ENCODE measurements at places on chromosomes 5 and 9. TPM values are rescaled to one million over a fixed set of nuclear protein-coding genes. Genes with fewer than 3 reads are reported as not detected.

GRCh38 chr5:25150819-25151218, 506.0 kb upstream of the CDH10 start:
- no peaks in the 10 kb centered on the region for H3K27me3 ChIP-seq
- H3K4me1 ChIP-seq = no peaks in the 10 kb centered on the region
- no peak overlapping the region for H3K4me3 ChIP-seq

- no peak overlapping the region for H3K4me3 ChIP-seq
- DNase-seq = no peak
Measured at GRCh38 chr5:130720355-130720754, 444.7 kb downstream of the HINT1 start.

The WDR38 gene
- total RNA-seq = not detected

The PCDHB15 gene
- not detected for total RNA-seq

GRCh38 chr9:108666240-108666784, 189.5 kb downstream of the ACTL7B start:
- no peaks in the 10 kb centered on the region for H3K27me3 ChIP-seq
- no peaks in the 10 kb centered on the region for H3K4me1 ChIP-seq
- no peaks in the 10 kb centered on the region for H3K36me3 ChIP-seq
- H3K4me3 ChIP-seq = no peak overlapping the region
- no peak overlapping the region for H3K27ac ChIP-seq
- DNase-seq = no peak

DNA sequence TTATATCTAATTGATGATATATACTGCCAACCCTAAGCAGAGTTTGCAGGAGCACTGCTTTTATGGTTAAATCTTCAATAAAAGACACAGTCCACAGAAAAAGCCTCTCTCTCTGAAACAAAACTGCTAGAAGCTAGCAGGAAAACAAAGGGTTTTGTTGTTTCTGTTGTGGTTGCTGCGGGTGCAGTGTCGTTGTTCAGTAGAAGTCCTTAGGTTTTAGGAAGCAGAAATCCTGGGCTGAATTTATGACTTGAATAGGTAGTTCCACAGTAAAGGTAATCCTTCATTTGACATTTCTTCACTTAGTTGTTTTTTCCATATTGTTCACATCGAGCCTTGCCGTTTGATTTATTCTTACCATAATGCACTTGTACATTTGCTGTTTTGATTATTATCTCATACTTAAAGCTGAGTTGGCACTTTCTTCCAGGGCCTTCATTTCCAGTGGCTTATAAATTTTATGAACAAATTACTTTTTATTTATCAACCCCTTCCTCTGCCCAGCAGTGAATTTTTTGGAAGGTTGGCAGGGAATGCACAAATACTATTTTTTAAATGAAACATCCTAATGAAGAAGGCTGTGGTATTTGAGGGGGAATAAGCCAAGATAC, 209.6 kb upstream of the SLC30A5 start:
- H3K4me1 ChIP-seq = peaks cover 44% of the 10 kb centered on the region
- no peak overlapping the region for H3K4me3 ChIP-seq
- no peaks in the 10 kb centered on the region for H3K27me3 ChIP-seq

The LURAP1L gene
- not detected for total RNA-seq

GRCh38 chr5:90894866-90895420, 336.3 kb downstream of the ADGRV1 start:
- H3K36me3 ChIP-seq = no peaks in the 10 kb centered on the region
- H3K4me1 ChIP-seq = no peaks in the 10 kb centered on the region
- H3K27ac ChIP-seq = no peak overlapping the region
- no peak overlapping the region for H3K4me3 ChIP-seq
- DNase-seq = no peak

GRCh38 chr9:37474438-37474837, 9.2 kb upstream of the ZBTB5 start:
- DNase-seq = no peak
- peaks cover 9% of the 10 kb centered on the region for H3K4me1 ChIP-seq
- H3K36me3 ChIP-seq = peaks cover 6% of the 10 kb centered on the region
- H3K27ac ChIP-seq = no peak overlapping the region
- no peak overlapping the region for H3K4me3 ChIP-seq

The FAM200C gene
- 1.3 TPM for total RNA-seq

The TIGD6 gene
- total RNA-seq = 2.4 TPM

DNA sequence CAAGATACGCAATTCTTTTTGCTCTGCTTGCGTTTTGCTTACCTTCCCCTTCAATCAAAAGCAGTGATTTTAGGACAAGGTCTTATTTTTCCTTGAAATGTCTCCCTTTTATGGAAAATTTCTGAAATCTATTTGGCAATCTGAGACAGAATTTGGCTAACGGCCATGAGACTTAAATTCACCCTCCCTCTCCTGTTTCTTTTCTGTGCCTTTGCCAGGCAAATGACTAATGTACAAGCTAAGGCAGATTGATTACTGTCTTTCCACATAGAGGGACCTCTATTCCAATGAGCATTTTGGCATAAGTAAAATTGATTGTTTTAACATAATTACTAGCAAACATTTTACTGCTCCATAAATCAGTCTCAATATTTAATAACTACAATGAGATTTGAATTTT, 31.7 kb downstream of the FAM81B start:
- DNase-seq = no peak
- no peaks in the 10 kb centered on the region for H3K36me3 ChIP-seq
- no peak overlapping the region for H3K4me3 ChIP-seq
- H3K27me3 ChIP-seq = peaks cover 2% of the 10 kb centered on the region

DNA sequence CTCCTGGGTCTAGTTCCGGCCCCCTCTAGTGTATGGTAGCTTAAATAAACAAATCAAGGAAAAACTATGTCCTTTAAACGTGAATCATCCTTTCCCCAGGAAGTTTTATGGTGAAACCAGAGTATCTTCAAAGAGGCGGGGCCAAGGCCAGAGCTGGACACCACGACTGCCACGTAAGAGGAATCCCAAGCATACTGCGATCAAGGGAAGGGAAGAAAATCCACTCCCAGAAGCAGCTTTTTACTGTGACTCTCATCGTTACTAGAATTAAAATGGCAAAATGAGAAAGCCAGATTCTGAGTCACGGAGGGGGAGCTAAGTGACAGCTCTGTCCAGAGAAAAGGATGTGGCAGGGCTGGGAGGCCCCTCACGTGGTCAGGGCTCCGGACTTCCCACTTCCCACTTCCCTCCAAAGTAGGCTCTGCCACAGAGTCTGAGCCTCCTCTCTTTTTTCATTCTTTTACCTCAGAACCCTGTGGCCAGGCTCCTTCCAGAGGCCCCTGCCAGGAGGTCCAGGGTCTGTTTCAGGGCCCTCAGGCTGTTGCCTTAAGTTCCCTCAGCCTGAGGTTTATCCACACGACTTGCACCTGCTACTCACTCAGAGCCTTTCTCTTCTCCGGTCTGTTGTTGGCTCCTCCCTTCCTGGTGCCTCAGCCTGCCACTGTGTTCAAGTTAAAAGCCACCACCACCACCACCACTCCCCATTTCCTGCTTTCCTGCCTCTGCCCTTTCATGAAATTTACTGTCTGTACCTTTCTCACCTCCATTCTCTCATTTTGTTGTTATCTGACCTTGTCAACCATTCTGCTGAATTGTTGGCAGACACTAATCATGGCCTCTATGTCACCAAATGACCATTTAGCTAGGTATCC, 1.4 kb upstream of the GLRX start:
- peaks cover 48% of the 10 kb centered on the region for H3K4me1 ChIP-seq
- H3K27me3 ChIP-seq = no peaks in the 10 kb centered on the region
- H3K36me3 ChIP-seq = no peaks in the 10 kb centered on the region
- H3K4me3 ChIP-seq = peak overlapping the region; percentile 91
- peak; percentile 59 for DNase-seq

- H3K4me3 ChIP-seq = no peak overlapping the region
- peaks cover 2% of the 10 kb centered on the region for H3K4me1 ChIP-seq
- no peak overlapping the region for H3K27ac ChIP-seq
- H3K27me3 ChIP-seq = no peaks in the 10 kb centered on the region
- no peaks in the 10 kb centered on the region for H3K36me3 ChIP-seq
Measured at GRCh38 chr5:41410737-41411136, 99.7 kb downstream of the PLCXD3 start.

The ADCY2 gene
- total RNA-seq = not detected

- DNase-seq = no peak
- H3K27ac ChIP-seq = no peak overlapping the region
- H3K27me3 ChIP-seq = no peaks in the 10 kb centered on the region
- H3K4me1 ChIP-seq = no peaks in the 10 kb centered on the region
- H3K36me3 ChIP-seq = no peaks in the 10 kb centered on the region
Measured at GRCh38 chr5:15702102-15702501, 202.1 kb downstream of the FBXL7 start.

GRCh38 chr9:102974530-102974929, 20.6 kb upstream of the CYLC2 start:
- H3K27ac ChIP-seq = no peak overlapping the region
- H3K4me1 ChIP-seq = no peaks in the 10 kb centered on the region
- no peak overlapping the region for H3K4me3 ChIP-seq
- H3K27me3 ChIP-seq = no peaks in the 10 kb centered on the region

The CDX1 gene
- total RNA-seq = not detected

GRCh38 chr5:60918466-60918865, 26.4 kb downstream of the ERCC8 start:
- peaks cover 33% of the 10 kb centered on the region for H3K36me3 ChIP-seq
- no peak overlapping the region for H3K27ac ChIP-seq
- H3K4me3 ChIP-seq = no peak overlapping the region
- H3K4me1 ChIP-seq = no peaks in the 10 kb centered on the region
